ENCODE measurements at places on chromosomes 12 and 14.

- DNase-seq, result no peak
- H3K4me1 ChIP-seq, result no peaks in the 10 kb centered on the region
- H3K27me3 ChIP-seq, result no peaks in the 10 kb centered on the region
- H3K4me3 ChIP-seq, result no peak overlapping the region
- no peak overlapping the region for H3K27ac ChIP-seq
Observed at GRCh38 chr14:39488600-39488999, 56.4 kb upstream of the FBXO33 start.

DNA sequence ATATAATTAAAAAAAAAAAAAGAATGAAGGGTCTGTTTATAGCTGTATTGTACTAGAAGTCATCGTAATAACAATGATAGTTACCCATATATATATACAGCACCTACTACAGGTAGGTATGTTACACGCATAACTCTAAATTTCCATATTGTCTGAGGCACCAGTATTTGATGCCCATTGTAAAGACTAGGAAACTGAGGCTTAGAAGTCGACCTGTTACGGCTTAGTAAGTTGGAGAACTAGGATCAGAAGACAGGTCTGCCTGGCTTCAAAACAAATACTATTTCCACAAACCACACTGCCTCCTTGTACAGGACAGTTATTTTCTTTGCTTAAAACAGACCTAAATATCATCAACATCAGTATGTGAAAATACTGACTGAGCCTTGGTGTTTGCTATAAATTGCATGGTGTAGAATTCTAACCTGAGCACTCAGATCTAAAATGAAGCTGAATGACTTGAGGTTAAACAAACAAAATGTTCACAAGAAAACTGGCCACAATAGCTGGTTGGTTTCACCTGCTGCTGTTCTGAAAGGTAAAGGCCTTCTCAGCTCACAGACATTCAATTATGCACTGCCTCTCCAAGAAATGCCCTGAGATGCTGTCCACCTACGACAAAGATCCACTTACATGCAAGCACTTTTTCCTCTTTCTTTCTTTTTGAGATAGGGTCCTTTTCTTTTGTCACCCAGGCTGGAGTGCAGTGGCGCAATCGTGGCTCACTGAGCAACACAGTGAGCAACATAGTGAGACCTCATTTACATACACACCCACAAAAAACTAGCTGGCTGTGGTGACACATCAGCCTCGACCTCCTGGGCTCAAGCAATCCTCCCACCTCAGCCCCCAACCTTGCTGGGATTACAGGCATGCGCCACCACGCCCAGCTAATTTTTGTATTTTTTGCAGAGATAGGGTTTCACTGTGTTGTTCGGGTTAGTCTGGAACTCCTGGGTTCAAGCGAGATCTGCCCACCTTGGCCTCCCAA, 35.7 kb downstream of the SSH1 start:
- no peaks in the 10 kb centered on the region for H3K27me3 ChIP-seq
- H3K27ac ChIP-seq, result peak overlapping the region; percentile 78
- peaks cover 30% of the 10 kb centered on the region for H3K36me3 ChIP-seq
- H3K4me3 ChIP-seq, result no peak overlapping the region

GRCh38 chr12:90940872-90941499, 14.0 kb downstream of the CCER1 start:
- no peak overlapping the region for H3K4me3 ChIP-seq
- peaks cover 4% of the 10 kb centered on the region for H3K27me3 ChIP-seq
- no peak for DNase-seq
- H3K27ac ChIP-seq, result no peak overlapping the region

DNA sequence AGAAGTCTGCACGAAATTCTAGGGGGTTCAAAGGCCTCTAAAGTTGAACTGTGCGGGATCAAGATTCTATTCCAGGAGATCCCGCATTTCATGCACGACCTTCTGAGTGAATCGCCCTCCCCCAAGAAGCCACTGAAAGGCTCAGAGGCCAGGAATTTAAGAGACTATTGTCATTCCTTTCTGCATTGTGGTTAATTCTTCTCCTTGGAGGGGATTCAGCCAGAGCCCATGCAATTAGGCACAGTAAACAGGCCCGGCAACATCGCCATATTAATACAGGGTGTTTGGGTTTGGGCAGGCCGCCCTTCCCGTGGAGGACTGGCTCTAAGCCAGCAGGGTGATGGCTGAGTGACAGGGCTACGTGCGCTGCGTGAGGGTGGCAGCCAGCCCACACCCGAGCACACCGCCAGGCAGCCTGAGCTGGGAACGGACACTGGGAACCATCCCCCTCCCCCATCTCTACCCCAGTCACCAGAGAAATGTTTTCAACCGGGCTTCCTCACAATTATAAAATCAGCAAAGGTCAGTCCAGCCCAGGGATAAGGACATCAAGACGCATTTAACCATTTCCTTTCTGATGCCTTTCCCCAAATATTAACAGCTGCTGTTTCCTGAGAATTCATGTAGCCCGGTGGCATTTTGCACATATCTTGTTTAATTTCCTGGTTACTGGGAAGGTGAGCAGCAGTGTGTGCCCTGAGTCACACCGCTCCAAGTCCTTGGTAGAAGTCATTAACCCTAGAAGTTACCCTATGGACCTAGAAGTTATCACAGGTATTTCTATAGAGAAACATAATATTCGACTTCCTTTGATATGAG, 12.5 kb downstream of the EGLN3 start:
- H3K4me1 ChIP-seq, result no peaks in the 10 kb centered on the region
- H3K36me3 ChIP-seq, result no peaks in the 10 kb centered on the region
- no peak overlapping the region for H3K27ac ChIP-seq

DNA sequence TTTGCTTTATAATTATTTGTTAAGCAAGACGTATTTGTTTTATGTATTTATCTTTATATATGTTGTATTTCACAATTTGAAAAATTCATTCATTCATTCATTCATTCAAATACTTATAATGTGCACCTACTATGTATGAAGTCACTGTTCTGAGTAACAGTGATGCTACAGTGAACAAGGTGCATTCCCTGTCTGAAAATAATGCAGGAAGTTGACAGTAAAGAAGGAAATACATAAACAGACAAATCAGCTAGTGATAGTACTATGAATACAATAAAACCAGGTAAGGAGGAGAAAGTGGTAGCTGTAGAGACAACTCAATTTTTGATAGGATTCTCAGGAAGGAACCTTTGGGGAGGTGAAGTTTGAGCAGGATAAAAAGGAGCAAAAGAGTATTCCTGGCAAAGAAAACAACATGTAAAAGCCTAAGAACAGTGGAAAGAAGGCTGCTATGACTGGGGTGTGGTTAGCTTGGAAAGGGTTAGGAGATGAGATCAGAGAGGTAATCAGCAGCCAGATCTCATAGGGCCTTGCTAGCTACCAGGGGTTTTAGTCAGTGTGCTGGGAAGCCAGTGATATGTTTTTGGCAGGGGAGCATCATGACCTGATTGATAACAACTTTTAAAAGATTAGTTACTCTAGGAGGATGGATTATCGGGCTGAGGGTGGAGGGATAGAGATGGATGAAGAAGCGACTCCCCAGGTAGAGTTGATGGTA, 17.4 kb downstream of the BICDL1 start:
- H3K4me1 ChIP-seq, result peaks cover 44% of the 10 kb centered on the region
- no peak for DNase-seq
- peak overlapping the region; percentile 62 for H3K27ac ChIP-seq

DNA sequence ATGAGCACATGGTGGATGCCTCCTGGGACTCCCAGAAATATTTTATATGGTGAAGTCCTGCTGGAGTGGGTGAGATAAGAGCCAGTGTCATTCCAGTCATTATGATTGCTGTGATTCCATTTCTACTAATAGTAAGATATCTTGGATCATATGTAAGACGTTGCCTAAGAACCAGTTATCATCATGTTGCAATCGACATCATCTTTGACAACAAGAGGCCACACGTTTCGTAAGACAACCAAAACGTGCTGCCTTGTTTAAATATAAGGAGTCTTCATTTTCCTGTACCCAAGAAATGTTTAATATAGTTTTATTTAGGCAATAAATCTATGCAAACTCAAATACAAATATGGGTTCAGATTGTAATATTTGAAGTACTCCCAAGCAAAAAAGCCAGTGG, 58.4 kb downstream of the SPTSSA start:
- H3K4me3 ChIP-seq, result no peak overlapping the region
- no peak for DNase-seq
- no peak overlapping the region for H3K27ac ChIP-seq
- peaks cover 3% of the 10 kb centered on the region for H3K36me3 ChIP-seq
- no peaks in the 10 kb centered on the region for H3K4me1 ChIP-seq

GRCh38 chr12:2615665-2616402, 178.9 kb upstream of the FKBP4 start:
- no peaks in the 10 kb centered on the region for H3K4me1 ChIP-seq
- H3K27ac ChIP-seq, result no peak overlapping the region
- H3K27me3 ChIP-seq, result peaks cover 29% of the 10 kb centered on the region
- no peaks in the 10 kb centered on the region for H3K36me3 ChIP-seq
- H3K4me3 ChIP-seq, result no peak overlapping the region
- no peak for DNase-seq

GRCh38 chr12:117047810-117048584, 51.2 kb downstream of the TESC start:
- no peaks in the 10 kb centered on the region for H3K27me3 ChIP-seq
- no peak for DNase-seq
- no peak overlapping the region for H3K4me3 ChIP-seq
- peaks cover 9% of the 10 kb centered on the region for H3K36me3 ChIP-seq

DNA sequence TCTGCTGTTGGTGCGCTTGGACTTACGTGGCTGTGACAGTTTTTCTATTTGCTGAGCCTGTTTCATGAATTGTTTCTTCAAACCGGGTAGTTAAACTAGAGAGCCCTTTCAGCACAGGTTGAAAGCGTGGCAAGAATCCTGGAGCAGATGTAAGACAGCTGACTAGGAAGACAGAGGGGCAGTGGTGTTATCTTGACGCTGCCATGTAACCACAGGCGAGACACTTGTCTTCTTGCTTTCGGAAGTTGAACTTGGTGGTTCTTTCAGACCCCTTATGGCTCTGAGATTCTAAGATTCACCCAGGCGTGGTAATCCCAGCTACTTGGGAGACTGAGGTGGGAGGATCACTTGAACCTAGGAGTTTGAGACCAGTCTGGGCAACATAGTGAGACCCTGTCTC, 4.3 kb downstream of the EMP1 start:
- H3K4me3 ChIP-seq, result no peak overlapping the region
- H3K4me1 ChIP-seq, result peaks cover 9% of the 10 kb centered on the region
- no peak for DNase-seq
- H3K36me3 ChIP-seq, result peaks cover under 1% of the 10 kb centered on the region

- no peaks in the 10 kb centered on the region for H3K27me3 ChIP-seq
- DNase-seq, result peak; percentile 61
- H3K27ac ChIP-seq, result no peak overlapping the region
- no peak overlapping the region for H3K4me3 ChIP-seq
- no peaks in the 10 kb centered on the region for H3K36me3 ChIP-seq
- peaks cover 14% of the 10 kb centered on the region for H3K4me1 ChIP-seq
Observed at GRCh38 chr12:93098077-93098476, 169.0 kb upstream of the EEA1 start.

DNA sequence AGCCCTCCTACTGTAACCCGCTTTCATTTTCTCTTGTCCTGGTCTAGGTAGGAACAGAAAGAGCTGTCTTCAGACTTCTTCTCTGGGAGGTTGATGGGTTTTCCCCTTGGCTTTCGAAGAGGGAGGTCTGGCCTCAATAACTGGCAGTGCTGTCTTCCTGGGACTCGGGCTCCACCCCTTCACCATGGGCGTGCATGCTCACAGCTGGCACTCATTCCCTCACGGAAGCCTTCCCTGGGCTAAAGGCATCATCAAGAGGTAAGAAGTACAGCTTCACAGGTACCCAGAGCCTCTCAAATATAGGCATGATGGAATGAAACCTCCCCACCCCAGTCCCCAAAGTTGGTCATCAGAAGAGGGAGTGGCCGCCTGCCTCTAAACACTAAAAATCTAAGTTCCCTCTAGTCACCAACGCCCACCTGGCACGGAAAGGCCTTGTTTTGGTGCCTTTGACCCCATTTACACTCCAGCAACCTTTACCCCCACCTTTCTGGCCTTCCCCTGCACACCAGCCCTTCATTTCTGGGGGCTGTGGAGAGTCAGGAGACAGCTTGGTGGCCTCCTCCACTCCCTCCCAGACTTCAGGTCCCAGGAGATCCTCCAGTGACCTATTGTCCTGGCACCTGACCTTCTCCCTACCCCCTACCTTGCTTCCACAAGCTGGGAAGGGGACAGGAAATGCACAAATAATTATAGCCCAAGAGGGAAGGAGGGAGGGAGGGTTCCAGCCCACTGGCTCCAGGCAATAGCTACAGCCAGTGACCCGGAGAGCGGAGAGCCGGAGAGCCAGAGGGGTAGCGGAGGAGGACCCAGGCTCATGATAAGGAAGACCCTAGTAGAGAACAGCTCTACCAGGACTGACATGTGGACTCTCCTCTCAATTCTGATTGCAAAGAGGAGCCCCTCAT, 2.8 kb downstream of the RAPGEF3 start:
- H3K27ac ChIP-seq, result peak overlapping the region; percentile 81
- peaks cover 19% of the 10 kb centered on the region for H3K4me1 ChIP-seq
- no peaks in the 10 kb centered on the region for H3K27me3 ChIP-seq
- H3K4me3 ChIP-seq, result peak overlapping the region; percentile 26

All from effector memory CD8-positive, alpha-beta T cell (primary cell).